GM12864 (cell line): ENCODE measurements at places on chromosomes 11 and 22.
A peak's percentile ranks its signal among the peaks of the same experiment; 100 is the strongest.

DNA sequence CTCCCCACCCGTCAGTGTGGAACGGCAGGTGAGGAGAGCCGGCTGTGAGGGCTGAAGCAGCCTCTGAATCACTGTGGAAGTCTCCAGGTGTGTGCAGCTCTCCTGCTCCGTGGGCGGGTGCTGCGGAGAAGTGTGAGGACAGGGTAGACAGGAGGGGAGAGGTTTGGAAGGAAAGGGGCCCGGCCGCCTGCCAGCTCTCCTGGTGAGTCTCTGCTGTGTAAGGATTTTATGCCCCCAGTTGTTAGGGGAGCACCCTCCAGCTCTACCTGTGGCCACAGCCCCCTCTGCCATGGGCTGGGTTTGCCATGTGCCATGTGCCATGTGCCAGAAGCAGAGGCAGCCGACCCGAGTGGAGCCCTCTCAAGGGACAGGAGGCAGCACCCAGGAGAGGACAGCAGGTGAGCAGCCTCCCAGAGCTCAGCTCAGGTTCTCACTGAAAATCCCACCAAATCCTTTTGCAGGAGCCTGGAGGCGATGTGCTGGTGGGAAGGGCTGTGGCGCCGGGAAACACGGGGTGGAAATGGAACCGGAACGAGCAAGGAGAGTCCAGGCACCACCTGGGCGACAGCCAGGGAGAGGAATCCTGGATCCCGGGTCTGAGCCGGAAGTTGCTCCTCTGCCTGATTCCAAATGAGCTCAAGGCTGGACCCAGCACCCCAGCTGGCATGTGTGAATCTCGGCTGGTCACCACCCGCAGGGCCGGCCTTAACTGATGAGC lies 804.4 kb downstream of the BRD1 start:
- DNase-seq = no peak

GRCh38 chr11:79206951-79207350 lies 233.9 kb downstream of the TENM4 start:
- DNase-seq = no peak

- no peak for DNase-seq
Observed at GRCh38 chr22:35024364-35024692, 41.6 kb upstream of the ISX start.

- DNase-seq = peak; percentile 91
Observed at GRCh38 chr22:50469377-50470305, 5.2 kb downstream of the SBF1 start.

GRCh38 chr22:21837248-21837979 lies 30.0 kb downstream of the MAPK1 start:
- no peak for DNase-seq

GRCh38 chr11:130415731-130416529 lies 12.5 kb downstream of the ADAMTS8 start:
- no peak for DNase-seq

GRCh38 chr22:28237112-28237511 lies 318.1 kb upstream of the PITPNB start:
- DNase-seq = no peak

DNA sequence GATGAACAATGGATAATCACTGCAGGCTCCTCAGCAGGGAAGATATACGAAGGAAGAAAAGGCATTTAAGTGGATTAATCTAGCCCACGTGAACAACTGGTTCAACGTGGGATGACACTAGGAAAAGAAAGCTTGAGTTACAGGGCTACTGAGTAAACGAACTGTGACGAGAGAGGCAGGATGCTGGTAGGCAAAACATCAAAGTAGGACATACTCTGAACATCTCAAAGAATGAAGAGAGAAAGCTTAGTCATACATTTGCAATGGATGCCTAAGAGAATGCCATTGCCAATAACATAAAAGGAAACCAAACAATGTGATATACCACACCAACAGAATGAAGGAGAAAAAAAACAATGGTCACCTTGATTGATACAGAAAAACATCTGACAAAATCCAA lies 12.9 kb downstream of the USP28 start:
- DNase-seq = no peak

DNA sequence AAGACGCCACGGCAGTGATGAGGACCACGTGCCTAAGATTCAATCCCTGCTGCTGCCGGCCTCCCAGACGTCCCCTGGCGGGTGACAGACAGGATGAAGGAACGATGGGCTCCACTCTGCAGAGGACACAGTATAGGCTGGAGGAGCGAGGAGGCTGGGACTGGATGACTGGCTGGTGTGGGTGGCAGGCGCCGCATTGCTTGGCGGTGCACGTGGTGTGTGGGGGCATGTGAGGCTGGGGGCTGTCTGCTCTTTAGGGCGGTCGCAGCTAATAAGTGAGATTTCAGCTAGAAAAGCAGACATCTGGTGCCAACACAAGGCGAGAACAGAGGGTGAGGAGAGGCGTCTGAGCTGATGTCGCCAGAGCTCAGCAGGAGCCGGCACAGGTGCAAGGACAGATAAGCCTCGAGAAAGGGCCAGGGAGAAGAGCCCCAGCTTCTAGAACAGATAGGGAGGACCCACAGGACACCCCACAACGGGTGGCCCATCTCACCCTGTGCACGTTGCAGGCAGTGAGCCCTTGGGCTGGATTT lies 33.2 kb downstream of the TSPAN4 start:
- no peak for DNase-seq

DNA sequence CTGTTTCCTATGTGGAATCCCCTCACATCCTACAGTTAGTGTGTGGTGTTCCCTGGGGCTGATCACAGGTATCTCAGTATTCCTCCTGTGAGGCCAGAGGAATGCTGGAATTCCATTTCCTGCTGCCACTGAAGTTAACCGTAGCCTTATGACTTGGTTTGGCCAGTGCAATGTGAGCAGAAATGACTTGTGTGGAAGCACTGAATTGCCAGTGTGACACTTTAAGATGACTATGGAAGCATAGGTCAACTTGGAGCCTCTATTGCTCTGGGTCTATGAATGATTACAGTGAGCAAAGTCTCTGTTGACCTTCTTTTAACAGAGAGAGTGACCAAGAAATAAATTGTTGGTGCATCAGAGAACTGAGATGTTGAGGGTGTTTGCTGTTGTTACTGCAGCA lies 16.5 kb downstream of the TBRG1 start:
- no peak for DNase-seq

DNA sequence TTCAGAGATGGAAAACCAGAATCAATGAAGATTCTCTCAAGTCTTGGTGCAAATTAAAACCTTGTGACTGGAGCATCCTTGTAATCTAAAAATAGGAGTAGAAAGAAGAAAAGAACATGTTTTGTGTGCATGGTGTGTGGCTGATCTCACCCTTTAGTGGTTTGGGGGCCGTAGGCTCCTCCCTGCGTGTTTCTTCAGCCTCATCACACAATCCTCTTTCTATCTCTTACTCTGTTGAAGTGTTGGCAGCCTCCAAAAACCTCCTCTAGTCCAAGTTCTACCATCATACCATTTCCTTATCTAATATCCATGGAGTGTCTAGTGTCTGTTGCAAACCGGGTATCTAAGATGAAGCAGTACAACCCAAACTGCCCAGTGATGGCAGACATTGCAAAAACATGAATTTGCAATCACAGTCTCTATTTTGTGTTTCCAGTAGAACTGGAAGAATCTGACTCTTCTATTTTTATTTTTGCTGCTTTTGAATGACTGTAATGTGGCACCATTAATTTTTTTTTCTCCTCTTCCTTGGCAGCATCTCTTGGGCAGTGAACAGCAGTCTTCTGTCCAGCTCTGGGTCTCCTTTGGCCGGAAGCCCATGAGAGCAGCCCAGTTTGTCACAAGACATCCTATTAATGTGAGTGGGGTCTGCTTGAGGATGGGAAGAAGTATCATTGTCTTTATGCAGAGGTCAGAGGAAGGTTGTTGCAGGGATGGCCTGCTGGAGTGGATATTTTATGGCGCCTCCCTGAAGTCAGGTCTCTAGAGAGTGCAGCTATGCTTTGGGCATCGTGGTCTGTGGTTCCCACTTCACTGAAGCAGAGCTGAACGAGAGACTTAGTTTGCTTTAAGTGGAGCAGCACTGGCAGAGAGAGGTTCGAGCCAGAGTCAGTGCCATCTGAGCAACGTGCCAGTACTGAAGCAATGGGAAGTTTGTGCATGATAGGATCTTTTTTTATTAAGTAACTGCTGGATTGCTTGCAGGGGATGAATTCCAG lies 60.0 kb upstream of the SORL1-AS1 start:
- no peak for DNase-seq

GRCh38 chr11:41613326-41613725 lies 153.9 kb upstream of the LRRC4C start:
- DNase-seq = no peak

DNA sequence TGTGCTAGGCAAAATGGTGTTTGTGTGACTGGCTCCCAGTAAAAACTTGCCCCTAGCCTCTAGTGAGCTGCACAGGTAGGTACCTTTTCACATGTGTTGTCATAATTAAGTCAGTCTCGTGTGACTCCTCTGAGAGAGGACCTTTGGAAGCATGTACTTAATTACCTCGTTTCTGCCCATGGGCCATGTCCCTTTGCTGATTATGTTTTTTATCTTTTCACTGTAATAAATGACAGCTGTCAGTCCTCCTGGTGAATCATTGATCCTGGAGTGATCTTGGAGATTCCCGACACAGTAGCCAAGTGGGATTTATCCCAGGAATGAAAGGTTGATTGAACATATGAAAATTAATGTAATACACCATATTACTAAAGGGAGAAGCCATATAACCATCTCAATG lies 12.5 kb upstream of the CLNS1A start:
- DNase-seq = no peak

- DNase-seq = no peak
Observed at GRCh38 chr11:66462911-66463310, 3.8 kb upstream of the PELI3 start.

- no peak for DNase-seq
Observed at GRCh38 chr22:28728621-28729313, 12.9 kb downstream of the CHEK2 start.

GRCh38 chr11:69138265-69138664 lies 17.5 kb upstream of the SMIM38 start:
- no peak for DNase-seq

DNA sequence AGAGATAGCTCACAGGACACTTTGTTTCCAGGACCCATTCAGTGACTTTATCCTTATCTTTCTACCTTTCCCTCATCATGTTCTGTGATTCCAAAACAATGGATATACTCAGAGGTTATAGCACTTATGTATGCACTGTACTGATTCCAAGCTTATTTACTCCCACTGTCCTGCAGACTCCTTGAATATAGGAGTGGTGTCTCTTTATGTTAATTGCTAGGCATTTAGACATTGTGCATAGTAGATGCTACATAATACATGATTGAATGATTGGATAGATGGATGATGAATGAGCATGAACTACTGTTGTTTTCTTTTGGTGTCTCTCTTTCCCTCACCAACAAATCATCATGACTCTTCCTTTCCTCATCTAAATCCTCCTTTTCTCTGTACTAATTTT lies 279.1 kb upstream of the RAG2 start:
- no peak for DNase-seq

GRCh38 chr11:112628676-112629075 lies 332.5 kb upstream of the NCAM1 start:
- no peak for DNase-seq

DNA sequence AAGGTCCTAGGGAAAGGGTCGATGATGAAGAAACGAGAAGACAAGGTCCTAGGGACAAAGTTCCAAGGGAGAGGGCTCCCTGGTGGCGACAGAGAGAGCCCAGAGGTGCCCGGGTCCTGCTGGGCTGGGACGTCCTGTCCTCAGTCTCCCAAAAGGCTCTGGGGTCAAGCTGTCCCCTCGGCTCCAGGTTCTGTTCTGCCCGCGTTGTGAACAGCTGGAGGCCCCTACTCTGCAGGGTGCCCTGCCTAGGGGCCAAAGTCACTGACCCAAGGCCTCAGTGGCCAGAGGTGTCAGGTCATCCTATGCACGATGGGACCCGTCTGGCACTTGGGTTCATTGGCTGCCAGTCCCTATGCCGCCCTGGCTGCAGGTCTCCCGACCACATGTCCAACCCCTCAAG lies 49.9 kb upstream of the SLC22A12 start:
- DNase-seq = no peak

- DNase-seq = no peak
Observed at GRCh38 chr22:38284042-38284402, 11.2 kb upstream of the TMEM184B start.

GRCh38 chr11:35014346-35014745 lies 97.9 kb downstream of the PDHX start:
- DNase-seq = no peak

DNA sequence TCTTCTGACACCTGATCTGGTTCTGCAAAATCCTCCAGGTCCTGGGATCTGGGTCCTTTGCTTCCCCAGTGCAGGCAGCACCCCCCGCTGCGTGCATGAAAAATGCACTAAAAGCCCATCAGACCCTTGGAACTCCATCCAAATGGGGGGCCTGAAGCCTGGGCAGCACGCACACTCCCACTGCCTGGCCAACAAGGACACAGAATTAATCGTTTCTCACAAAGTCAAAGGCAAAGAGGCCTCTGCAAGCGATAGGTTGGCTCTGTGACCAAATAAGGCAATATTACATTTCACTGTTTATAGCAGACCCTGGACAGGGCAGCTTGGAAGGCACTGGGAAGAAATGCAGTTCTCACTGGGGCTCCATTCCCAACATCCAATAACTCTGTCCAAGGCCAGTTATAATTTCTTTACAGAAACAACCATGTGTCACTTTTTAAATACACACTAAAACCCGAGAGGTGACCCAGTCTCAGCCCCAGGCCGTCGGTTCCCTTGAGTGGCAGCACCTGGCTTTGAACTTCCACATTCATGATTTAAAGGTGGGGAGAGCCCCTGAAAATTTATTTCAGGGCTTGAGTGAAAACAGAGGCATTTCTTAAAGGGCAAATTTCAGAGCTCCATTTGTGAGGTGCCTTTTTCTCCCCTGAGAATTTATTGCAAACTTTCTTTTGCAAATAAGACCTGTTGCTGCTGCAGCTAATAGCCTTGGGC lies 114.4 kb upstream of the ANO1 start:
- DNase-seq = no peak

DNA sequence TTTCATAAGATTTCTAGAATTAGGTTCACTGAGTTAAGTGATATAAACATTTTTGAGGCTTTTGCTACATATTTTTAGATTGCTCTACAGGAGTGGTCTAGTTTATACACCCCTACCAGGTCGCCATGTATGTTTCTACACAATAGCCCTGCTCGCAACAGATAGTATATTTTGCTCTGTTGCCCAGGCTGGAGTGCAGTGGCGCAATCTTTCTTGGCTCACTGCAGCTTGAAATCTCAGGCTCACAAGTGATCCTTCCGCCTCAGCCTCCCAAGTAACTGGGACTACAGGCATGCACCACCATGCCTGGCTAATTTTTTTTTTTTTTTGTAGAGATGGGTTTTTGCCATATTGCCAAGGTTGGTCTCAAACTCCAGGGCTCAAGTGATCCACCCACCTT lies 10.4 kb downstream of the ZNRF3 start:
- DNase-seq = no peak

DNA sequence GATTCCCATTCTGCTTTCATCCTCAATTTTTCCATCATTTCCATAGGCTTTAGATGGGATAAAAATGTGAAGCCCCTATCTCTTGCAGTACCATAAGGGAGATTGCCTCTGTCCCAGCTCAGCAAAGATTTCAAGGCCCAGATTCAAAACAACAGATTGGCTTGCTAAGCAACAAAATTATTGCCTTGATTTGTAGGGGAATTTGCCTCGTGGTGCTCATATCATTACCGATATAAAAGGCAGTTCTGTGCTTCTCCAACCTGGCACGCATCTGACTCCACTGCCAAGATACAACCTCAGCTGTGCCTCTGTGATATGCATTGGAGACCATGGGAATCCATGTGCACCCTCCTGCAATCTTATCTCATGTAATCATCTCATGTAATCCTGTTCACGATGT lies 25.0 kb upstream of the CEP126 start:
- DNase-seq = no peak
